ENCODE measurements at places on chromosomes 16 and 17.

GRCh38 chr16:77782694-77783093, 5.7 kb upstream of the VAT1L start:
- no peak for DNase-seq

- DNase-seq, result peak; percentile 4
Observed at GRCh38 chr17:143785-144281, 6.5 kb downstream of the SCGB1C2 start.

- DNase-seq, result no peak
Observed at GRCh38 chr17:72916991-72917390, 175.5 kb downstream of the SLC39A11 start.

DNA sequence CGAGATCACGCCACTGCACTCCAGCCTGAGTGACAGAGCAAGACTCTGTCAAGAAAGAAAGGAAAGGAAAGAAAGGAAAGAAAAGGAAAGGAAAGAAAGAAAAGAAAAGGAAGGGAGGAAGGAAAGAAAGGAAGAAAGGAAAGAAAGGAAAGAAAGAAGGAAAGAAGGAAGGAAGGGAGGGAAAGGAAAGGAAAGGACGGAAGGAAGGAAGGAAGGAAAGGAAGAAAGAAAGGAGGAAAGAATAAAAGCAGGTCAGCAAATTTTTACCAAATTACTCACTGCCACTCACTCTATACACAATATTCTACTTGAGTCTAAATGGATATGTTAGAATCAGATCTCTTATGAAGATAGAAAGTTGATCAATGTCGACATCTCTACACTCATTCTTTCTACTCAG, 49.8 kb downstream of the RND2 start:
- DNase-seq, result no peak

GRCh38 chr17:15237106-15237425, 28.1 kb downstream of the PMP22 start:
- no peak for DNase-seq

- no peak for DNase-seq
Observed at GRCh38 chr17:15364615-15365014, 23.2 kb upstream of the TEKT3 start.

- no peak for DNase-seq
Observed at GRCh38 chr16:35308674-35309073, 1849.3 kb downstream of the TP53TG3F start.

DNA sequence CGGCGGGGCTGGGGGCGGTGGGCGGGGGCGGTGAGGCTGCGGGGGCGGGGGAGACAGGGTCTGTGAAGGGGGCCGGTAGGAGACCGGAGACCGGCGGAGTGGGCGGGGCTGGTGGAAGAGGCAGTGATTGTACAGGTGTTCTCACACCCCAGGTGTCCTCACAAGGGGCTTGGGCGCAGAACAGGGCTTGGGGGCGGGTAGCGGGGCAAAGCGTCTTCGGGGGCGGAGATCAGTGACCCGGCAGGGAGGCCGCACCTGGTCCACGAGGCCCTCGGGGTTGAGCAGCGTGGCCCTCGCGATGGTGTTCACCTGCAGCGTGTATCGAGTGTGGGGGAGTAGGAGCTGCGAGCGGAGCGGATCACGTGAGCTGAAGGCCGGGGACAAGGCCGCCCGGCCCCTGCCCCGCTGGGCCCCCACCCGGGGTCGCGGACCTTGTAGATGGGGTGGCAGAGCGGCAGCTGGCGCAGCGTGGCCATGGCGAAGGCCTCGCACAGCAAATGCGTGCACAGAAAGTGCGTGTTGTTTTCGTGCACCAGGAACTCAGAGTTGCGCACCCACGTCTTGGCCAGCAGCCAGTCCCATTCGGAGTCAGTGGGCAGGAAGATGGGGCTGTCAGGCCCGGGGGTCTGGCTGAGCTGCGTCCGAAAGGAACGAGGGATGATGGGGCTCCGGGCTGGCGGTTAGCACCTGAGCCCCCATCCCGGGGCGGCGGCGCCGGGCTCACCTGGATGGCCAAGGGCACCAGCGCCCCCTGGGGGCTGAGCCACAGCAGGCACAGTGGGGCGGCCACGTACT, 8.5 kb downstream of the ALOXE3 start:
- no peak for DNase-seq

- no peak for DNase-seq
Observed at GRCh38 chr16:51931653-51932052, 615.3 kb downstream of the TOX3 start.

- DNase-seq, result peak; percentile 12
Observed at GRCh38 chr17:80523956-80524712, 20.5 kb upstream of the RPTOR start.

DNA sequence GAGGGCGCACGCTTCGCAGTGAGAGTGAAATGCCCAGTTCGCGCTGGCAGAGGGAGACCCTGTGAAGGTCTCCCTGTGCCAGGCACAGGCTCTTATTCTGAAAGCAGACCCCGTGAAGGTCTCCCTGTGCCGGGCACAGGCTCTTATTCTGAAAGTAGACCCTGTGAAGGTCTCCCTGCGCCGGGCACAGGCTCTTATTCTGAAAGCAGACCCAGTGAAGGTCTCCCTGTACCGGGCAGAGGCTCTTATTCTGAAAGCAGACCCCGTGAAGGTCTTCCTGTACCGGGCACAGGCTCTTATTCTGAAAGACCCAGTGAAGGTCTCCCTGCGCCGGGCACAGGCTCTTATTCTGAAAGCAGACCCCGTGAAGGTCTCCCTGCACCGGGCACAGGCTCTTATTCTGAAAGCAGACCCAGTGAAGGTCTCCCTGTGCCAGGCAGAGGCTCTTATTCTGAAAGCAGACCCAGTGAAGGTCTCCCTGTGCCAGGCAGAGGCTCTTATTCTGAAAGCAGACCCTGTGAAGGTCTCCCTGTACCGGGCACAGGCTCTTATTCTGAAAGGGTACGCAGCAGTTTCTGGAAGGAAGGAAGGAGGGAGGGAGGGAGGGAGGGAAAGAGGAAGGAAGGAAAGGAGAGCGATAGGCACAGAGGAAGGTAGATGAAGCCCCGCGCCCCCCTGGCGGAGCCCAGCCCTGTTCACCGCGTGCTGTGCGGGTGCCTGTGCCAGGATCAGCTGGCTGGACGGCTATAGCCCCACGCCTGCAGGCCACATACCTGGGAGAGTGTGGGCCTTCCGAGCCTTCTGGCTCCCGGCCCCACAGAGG, 55.3 kb downstream of the WDR45B start:
- DNase-seq, result peak; percentile 72

GRCh38 chr17:62741290-62741689, 66.8 kb downstream of the MARCHF10 start:
- DNase-seq, result no peak

- DNase-seq, result no peak
Observed at GRCh38 chr17:72267601-72268000, 146.8 kb downstream of the SOX9 start.

DNA sequence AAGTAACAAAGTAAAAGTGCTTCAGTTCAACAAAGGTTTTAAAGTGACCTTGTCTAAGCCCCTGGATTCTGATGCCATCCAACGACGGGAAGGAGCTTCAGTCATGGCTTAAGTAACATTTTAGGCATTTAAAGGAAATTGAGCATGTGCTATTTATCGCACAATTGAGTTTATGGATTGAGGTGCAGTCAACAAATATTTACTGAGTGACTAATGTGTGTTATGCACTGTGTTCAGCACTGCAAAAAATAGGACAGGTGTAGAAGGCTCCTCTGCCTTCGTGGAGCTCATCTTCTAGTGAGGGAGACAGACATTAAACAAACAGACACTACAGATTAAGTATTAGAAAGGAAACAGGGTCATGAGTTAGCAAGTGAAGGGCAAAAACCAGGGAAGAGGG, 12.5 kb downstream of the TMIGD1 start:
- DNase-seq, result no peak

Measured in retinal pigment epithelial cell (primary cell).